Motor neuron (in vitro differentiated cells): ENCODE measurements at places on chromosomes 2 and 18. TPM values are rescaled to one million over a fixed set of nuclear protein-coding genes. Genes with fewer than 3 reads are reported as not detected.

- ATAC-seq = no peak
These were observed 72.7 kb upstream of the LYPD6B start for GRCh38 chr2:148965623-148966437.

- no peak for ATAC-seq
These were observed 161.5 kb downstream of the SLC39A10 start for GRCh38 chr2:195818526-195818925.

MYOM1 gene
- total RNA-seq = 1.0 and 1.6 TPM in 2 replicates

STAT4 gene
- 0.96 and 1.6 TPM in 2 replicates for total RNA-seq

GPR75 gene
- total RNA-seq = 2.1 and 2.5 TPM in 2 replicates
